Kidney epithelial cell (primary cell): ENCODE measurements at places on chromosomes 13 and 19. TPM values are rescaled to one million over a fixed set of nuclear protein-coding genes. Genes with fewer than 3 reads are reported as not detected.

SLC1A6 gene
- total RNA-seq: not detected in 2 replicates

C19orf18 gene
- 0.17 TPM in 1 of 2 replicates, not detected in the other for total RNA-seq

- DNase-seq: no peak
Measured at GRCh38 chr19:38907227-38907626, 4.8 kb downstream of the CCER2 start.

- no peak for DNase-seq
Measured at GRCh38 chr19:31350693-31351055, 1.4 kb upstream of the TSHZ3 start.

CEACAM3 gene
- total RNA-seq: not detected in 2 replicates

- DNase-seq: no peak
Measured at GRCh38 chr19:34681478-34681877, 4.0 kb downstream of the ZNF302 start.

GRCh38 chr13:33642374-33643065 is 175.4 kb upstream of the RFC3 start:
- DNase-seq: peak; percentile 34

GRCh38 chr13:97727991-97728390 is 225.5 kb upstream of the IPO5 start:
- no peak for DNase-seq
